ENCODE measurements at places on chromosomes 12 and 14.
A peak's percentile ranks its signal among the peaks of the same experiment; 100 is the strongest.

DNA sequence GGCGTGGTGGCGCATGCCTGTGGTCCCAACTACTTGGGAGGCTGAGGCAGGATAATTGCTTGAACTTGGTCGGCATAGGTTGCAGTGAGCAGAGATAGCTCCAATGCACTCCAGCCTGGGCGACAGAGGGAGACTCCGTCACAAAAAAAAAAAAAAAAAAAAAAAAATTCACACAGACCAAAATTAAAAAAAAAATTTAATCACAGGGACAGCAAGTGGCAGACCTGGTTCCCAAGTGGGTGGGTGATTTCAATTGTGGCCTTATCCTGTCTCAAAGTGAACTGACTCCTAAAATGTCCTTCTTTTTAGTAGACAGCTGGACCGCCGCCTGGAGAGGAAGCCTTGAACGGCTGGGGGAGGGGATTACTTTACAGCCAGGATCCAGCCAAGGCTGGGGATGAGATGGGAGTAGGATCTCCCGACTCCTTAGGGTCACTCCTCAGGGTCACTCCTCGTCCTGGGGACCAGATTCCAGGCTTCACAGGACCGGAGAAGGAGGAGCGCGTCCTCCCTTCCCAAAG, 1.5 kb upstream of the KCNH3 start:
- DNase-seq = no peak

DNA sequence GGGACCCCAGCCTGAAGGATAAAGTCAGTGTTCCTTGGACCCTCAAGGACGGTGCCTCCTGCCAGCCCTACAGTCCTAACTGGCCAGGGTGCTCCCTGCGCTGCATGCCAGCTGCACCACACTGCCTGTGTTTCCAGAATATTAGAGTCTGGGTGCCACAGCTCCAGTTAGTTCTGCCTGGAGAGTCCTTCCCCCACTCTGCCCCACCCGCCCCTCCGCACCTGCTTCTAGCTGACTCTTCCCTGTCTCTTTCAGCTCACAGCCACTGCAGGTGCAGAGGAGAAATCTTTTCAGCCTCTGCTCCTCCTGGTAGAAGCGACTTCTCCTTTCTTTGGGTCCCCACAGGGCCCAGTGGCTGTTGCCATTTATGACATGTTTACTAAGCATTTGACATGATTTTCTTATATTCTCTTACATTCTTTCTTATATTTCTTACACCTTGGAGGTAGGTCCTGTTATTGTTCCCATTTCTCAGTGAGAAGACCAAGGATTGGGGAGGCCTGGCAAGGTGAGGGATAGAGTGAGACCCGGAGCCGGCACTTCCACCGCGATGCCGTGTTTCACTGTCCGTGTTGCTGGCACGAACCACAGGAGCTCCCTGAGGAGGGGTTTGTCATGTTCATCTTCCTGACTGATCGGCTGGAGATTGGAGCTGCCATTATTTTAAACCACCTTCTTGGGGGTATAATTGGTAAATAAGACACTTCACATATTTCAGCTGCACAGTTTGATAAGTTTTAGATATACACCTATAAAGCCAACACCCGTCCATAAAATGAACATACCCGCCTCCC, 29.4 kb downstream of the SYNE3 start:
- DNase-seq = no peak

DNA sequence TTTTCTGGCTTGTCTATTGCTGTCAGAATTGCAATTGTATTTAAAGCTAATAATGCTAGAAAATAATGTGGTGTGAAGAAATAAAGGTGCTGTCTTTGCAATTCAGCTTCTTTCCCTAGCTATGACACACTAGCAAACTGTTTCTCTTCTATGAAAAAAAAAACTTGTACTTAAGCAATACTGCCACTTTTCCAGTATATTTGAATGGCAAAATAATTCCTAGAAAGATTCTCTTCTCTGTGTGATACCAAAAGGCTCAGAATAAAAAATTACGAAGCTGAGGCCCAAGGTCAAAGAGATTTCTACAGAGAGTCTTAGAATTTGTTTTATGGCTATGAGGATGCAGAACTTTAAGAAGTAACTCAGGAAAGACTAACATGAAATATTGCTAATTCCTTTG, 235.5 kb downstream of the ADAMTS20 start:
- no peak for DNase-seq

DNA sequence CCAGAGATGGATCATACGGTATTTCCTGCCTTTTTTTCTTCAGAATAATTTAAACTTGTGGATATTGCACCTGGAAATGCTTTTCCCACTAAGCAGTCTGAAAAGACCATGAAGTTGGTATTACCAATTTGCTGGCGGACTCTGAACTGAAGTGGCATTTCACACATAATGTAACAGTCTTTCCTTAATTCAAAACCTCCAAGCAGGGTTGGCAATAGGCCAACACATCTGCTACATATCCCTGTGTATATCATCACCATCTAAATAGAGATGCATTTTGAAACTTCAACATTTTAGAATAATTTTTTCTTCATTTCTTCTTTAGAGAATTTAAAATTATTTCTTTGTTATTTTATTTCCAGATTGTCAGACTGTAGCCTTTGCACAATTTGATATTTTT, 100.5 kb downstream of the TSPAN8 start:
- no peak for DNase-seq

- DNase-seq = no peak
Measured at GRCh38 chr12:96985515-96986362, 78.7 kb downstream of the NEDD1 start.

DNA sequence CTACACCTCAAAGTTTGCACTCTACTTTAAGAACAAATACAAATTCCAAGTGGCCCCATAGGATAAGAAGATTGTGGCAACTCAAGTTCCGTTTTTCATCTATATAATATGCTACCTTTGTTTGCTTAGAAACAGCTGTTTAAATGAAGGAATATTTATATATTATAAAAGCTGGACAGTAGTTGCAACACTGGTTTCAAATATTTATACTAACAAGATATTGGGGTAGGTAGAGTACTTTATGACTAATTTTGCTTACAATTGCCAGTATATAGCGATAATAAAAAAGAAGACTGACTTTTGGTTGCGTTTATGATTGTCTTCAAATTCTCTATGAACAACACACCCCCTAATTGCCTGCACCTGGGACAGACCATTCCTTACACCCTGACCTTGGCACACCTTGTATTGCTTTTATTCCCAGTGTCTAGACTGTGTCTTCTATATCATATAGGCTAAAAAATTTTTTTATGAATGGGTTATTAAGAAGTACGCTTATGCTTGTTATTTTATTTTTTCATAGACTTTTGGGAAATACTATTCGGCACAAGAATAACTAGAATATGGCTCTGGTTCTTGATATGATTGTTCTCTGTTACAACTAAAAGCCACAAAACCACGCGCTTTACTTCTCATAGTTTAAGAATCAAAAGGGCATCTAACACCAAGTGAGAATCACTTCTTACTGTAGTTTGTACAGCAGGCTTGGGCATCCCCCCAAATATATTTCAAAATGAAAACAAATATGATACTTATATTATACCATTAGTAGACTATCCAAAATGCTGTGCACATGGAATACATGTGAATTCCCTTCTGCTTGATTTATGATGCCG, 455.4 kb upstream of the DCN start:
- no peak for DNase-seq

DNA sequence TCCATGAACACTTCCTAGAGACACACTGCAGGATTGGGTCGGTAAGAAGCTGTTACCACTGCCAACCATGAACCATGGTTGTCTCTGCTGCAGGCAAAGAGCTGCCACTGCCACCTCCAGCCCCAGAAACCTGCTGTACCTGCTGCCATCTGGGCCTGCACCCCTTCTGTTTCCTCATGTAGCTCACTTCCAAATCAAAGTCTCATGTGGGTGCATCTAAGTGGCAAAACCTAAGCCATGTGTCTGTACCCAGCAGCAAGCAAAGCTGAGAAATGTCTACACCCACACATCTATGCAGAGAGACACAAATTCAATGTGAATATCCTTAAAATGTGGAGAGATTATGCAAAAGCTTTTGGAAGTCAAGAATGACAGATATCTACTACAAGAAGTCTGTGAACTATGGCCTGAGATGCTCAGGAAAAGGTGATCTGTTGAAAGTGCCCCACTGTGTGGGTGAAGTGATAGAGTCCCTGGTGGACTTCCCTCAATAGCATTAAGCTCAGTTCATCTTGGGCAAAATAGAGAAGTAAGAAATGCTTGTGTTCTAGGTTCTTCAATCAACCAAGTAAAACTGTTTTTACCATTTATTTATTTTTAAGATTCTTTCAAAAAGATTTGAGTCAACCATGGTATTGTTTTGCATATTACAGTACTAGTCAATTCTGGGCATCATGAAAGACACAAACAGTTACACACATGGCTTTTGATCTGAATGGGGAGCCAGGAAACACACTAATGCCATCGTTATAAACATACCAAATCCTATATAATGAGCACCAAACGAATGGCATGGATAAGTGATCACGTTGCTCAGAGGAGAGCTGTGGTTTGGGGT, 64.4 kb downstream of the FOS start:
- DNase-seq = no peak

GRCh38 chr12:99960311-99960710, 24.4 kb downstream of the ANKS1B start:
- DNase-seq = no peak

DNA sequence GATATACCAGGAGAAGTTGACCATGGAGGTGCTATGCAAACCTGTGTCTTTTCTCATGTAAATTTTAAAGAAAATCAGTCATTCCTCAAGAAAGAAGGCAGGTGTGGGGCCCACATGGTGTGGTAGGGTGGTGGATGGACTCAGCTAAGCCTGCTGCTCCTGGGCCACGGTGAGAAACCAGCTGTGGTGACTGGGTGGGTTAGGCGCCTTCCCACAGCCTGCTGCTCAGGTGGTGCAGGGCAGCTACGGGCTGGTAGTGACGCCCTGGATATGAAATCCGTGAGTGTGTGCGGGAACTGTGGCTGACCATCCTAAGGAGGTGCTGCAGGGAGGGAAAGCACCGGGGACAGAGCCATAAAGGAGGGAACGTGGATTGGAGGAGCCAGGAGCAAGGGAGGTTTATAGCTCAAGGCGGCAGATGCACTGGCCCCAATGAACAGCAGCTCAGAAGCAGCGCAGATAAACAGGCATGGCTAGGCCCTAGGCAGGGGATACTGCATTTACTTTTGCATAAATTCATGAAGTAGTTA, 408.8 kb downstream of the FUT8 start:
- DNase-seq = no peak

DNA sequence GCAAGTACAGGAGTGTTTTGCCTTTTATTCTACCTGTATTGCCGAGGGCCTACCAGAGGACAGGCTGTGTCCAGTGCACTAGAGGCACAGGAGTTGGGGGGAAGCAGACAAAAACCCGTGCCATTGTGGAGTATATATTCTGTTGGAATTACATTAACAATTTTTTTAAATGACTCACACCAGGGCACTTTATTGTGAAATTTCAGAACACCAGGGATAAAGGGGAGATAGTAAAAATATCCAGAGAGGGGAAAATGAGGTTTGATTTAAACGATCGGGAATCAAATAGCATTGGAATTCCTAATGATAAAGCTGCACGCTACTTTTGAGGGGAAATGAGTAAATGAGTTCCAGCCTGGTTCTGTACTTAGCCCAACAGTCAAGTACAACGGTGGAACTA, 123.2 kb downstream of the PELI2 start:
- no peak for DNase-seq

- DNase-seq = no peak
Measured at GRCh38 chr12:77878901-77879300, 48.2 kb downstream of the NAV3 start.

GRCh38 chr12:24228371-24228770, 278.9 kb upstream of the SOX5 start:
- no peak for DNase-seq

DNA sequence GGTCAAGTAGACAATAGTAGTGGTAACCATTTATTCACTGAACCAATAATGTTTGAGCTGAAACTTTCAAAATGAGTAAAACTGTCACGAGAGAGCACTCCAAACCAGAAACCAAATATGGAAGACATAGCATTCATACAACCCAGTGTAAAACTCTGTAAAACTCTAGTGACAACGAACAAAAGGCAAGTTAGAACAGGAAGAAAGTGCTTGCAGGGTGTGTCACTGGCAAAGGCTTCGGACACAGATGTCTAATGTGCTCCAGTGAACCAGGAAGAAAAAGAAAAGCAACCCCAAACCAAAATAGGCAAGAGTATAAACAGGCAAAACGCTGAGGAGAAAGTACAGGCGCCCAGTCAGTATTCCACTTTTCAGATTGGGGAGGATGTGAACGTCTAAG, 79.3 kb upstream of the FZD10 start:
- no peak for DNase-seq

DNA sequence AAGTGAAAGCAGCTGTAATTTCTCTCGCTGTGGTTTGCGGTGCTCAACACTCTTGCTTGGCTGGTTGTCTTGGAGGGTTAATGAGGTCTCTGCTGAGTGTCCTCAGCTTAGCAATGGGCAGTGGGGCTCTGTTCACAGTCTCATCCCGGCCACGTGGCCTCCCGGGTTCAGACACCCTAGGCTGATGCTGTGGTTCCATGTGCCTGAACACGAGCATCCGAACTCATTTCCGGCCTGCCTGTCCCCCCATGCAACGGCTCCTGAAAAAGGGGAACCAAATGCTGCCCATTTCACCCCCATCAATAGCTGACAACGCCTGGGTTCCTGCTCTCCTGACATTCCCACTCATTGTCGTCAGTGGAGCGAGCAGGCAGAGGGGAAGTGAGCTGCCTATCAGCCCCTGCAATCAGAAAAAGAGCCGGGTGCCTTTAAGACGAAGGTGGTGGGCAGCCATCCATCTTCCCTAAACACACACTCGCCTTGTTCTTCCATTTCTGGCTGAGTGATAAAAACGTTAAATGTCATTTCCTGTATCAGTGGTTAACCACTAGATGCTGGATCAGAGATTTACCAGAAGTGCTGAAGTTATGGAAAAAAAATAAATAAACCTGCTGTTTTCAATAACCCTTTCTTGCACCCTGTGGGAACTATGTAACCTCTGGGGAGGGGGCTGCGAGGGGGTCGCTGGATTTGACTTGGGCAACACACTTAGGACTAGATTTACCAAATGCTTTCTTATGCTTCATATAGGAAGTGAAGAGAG, 60.3 kb upstream of the BCL2L14 start:
- peak; percentile 39 for DNase-seq

Measured in substantia nigra (tissue), 51 donors.